ENCODE measurements at places on chromosomes 7 and 10.

DNA sequence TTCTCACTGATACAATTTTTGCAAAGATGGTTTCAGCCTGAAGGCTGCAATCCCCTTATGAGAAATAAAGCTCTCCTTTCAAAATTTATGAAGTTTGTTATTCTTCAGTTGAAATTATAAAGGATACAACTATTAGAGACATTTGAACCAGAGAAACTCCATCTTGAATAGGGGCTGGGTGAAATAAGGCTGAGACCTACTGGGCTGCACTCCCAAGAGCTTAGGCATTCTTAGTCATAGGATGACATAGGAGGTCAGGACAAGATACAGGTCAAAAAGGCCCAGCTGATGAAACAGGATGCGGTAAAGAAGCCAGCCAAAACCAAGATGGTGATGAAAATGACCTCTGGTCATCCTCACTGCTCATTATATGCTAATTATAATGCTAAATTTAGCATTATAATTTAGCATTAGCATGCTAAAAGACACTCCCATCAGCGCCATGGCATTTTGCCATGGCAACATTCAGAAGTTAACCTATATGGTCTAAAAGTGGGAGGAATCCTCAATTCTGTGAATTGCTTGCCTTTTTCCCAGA, 22.4 kb upstream of the IFIT1B start:
- no peak for DNase-seq

DNA sequence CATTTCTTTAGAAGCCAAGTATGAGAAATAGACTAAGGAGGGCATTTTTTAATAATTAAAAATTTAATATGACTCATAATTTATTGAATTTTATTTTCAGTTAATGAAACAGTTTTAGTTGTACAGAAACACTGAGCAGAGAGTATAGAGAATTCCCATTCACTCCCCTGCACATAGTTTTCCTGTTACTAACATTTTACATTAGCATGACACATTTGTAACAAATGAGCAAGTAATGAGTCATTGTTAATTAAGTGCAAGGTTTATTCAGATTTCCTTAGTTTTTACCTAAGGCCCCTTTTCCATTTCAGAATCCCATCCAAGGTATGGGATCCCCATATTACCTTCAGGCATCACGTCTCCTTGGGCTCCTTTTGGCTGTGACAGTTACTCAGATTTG, 271.5 kb upstream of the FZD8 start:
- no peak for DNase-seq

- no peak for DNase-seq
These were observed 2.5 kb downstream of the VSTM4 start for GRCh38 chr10:49112851-49113250.

DNA sequence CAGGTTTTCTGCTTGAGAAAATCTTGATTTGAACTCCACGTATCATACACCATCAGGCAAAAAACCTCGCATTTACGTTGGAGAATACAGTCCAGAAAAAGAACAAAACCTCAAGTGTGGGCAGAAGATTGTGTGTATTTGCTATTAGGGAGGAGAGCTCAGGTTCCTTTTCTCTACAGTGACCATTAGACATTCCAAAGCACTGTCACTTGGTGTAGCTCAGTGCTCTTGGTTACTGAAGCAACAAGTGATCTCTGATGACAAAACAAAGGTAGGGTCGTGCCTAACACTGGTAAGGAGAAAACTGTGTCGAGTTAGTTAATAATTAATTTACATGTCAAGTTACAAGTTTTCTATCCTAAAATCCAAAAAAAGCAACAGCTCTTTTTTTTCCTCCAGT, 72.6 kb downstream of the C1GALT1 start:
- no peak for DNase-seq

DNA sequence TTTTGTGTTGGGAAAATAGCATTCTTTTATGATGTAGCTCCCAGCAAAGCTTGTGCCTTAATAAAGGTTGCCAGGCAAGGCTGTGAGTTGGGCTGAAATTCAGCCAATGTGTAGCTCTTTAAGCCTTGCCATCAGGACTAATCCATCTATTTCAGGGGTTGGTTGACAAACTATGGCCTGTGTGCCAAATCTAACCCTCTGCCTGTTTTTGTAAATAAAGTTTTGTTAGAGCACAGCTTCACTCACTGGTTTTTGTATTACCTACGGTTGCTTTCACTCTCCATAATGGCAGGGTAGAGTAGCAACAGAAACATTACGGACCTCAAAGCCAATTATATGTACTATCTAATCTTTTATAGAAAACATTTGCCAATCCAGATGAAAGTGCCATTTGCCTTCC, 638.1 kb upstream of the POT1 start:
- DNase-seq, result no peak

GRCh38 chr10:91198781-91199180, 21.7 kb upstream of the PCGF5 start:
- no peak for DNase-seq

DNA sequence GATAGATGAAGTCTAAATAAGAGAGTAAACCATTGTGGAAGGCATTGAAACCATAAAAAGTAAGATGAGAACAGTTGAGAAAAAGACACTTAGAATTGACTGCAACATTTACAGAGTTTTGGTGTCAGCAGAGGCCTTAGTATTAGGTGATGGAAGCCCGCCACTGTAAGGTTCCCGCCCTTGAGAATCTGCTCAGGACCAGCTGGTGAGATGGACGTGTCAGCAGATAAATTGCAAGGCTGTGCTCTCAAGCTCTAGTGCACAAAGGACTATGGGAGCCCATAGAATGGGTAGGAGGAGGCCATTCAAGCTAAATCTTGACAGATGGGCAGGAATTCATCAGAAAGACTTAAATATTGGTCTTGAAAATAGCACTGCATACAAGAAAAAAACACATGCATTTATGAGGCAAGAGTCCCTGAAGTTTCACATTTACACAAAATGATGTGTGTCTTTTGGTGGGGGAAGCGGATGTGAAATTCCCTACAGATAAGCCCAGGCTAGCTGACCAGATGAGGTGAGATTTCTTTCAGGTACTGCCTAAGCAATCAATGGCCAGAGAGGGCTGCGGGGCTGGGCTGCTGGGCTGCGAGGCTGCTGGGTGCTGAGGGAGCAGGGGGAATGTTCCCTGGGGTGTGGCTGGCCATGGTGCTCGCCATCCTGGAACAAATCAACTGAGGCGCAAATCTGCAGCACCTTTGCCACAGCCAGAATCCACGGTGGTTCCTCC, 42.5 kb downstream of the SYPL1 start:
- no peak for DNase-seq

GRCh38 chr10:117668327-117669008, 125.9 kb downstream of the EMX2 start:
- DNase-seq, result no peak

- DNase-seq, result peak; percentile 75
These were observed 68.9 kb upstream of the FOXK1 start for GRCh38 chr7:4612939-4613841.

GRCh38 chr7:113131367-113131766, 13.0 kb upstream of the SMIM30 start:
- DNase-seq, result no peak

DNA sequence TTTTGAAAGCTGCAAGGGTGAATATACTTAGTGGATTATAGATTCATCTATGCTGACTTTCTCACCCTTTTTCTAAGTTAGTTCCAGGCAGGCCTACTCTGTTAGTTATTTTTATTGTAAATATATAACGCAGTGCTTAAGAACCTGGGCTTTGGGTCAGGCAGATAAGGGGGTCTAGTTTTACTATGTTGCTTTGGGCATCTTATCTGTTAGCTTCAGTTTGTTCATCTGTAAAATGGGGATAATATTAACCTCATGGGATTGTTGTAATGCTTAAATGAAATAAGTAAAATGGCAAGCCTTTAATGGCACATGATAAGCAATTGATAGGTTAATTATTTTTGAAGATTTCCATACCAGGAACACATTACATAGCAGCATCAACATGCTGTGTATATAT, 79.5 kb downstream of the ST7 start:
- DNase-seq, result no peak

DNA sequence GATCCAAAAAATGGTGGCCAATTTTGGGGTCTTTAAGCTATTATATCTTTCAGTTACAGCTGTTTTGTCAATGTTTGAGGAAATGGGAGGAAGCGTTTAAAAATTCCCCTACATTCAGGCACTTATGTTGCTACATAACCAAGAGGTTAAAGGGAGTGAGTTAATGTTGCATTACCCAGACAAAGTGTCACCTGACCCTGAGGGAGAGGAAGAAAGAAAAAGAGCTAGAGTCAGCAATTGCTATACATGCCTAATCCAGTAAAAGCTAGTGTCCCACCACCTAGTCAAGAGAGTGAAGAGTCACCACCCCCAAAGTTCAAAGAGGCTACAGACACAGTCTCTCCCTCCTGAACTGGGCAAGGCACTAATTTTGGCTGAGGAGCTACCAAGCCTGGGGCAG, 69.5 kb upstream of the ZNF92 start:
- no peak for DNase-seq

DNA sequence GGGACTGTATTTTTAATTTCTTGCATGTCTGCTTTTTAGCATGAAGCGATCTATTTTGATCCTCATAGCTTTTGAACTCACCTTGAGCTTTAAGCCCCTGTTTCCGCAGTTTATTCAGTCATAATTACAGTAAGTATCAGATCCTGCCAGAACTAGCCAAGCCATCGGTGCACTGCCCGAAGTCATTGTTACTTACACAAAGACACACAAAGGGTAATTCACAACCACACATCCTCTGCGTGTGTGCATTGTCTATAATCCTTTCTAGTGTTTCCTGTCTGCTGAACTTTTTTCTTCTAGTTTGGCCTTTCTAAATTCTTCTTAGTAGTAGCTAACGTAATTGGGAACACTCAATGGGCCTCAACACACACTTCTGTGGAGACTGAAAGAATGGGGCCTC, 133.0 kb downstream of the SFMBT2 start:
- no peak for DNase-seq

GRCh38 chr7:29871787-29872398, 65.6 kb downstream of the WIPF3 start:
- DNase-seq, result no peak

GRCh38 chr7:119925581-119926289, 347.2 kb upstream of the KCND2 start:
- no peak for DNase-seq

DNA sequence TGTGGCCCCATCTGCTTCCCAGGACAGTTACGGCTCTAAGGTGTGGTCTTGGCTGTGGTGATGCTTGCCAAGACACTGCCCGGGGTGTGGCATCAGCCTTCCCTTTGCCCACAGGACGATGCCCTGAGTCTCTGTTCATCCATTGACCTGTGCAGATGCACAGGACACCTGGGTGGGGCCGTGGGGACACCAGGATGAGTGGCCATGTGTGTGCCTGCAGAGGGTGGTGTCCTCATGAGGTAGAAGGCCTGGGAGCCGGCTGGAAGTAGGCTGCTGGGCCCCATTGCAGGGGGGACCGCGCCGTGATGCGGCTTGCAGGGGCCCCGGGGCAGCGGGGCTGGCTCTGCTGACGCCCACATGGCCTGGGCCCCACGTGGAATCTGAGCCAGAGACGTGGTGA, 22.4 kb upstream of the PWWP2B start:
- peak; percentile 41 for DNase-seq

- DNase-seq, result no peak
These were observed 68.9 kb upstream of the EXOC4 start for GRCh38 chr7:133183969-133184368.

DNA sequence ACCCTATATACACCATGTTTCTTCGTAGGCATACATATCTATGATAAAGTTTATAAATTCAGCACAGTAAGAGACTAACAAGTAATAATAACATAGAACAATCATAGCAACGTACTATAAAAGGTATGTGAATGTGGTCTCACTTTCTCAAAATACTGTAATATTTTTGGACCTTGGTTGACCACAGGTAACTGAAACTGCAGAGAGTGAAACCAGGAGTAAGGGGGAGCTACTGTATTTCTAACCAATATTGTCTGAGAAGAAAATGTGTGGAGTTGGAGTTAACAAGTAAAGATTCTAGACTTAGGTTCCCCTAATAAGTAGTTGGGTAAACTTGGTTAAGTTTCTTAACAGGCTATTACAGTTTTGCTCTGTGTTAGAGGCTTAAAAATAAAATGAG, 72.1 kb downstream of the GNAI1 start:
- DNase-seq, result no peak

DNA sequence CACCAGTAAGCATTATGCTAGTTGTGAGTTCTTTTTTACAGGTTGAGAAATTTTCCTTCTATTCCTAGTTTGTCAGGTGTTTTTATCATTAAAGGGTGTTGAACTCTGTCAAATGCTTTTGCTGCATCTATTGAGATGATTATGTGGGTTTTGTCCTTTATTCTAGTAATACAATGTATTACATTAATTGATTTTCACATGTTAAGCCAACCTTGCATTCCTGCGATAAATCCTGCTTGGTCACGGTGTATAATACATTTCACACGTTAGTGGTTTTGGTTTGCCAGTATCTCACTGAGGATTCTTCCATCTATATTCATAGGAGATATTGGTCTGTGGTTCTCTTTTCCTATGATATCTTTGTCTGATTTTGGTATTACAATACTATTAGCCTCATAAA, 136.0 kb downstream of the UBE2H start:
- DNase-seq, result no peak

- DNase-seq, result no peak
These were observed 41.2 kb upstream of the VCL start for GRCh38 chr10:73956476-73957359.

GRCh38 chr10:86942441-86943315, 14.7 kb downstream of the MMRN2 start:
- DNase-seq, result no peak

DNA sequence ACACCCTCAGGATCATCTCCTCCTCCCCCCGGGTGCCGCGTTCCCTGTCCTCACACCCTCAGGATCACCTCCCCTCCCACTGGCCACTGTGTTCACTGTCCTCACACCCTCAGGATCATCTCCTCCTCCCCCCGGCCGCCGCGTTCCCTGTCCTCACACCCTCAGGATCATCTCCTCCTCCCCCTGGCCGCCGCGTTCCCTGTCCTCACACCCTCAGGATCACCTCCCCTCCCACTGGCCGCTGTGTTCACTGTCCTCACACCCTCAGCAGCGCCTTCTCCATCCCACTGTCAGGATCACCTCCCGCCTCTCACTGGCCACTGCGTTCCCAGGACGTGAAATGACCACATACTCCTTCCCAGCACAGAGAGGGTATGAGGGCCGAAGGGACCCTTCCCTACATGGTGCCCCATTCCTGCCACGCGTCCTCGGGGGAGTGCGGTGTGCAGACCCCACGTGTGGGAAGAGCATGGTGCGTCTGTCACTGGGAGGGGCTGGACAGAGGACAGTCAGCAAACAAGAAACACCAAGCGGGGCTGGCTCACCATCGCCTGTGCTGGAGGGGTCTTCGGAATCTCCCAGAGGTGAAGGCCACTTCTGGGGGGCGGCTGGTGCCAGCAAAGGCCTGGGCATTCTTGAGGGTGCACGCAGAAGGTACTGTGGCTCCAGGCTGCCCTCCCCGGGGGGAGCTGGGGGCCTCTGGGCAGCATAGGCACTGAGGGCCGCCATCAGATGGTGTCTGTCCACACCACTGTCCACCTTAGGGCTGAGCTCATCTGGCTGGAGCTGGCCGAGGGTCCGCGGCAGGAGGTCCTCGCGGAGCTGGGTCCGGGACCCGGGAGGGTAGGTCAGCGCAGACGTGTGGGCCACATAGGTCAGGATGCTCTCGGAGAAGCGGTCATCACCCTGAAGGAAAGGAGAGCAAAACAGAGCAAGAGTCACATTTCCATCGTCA, 421.0 kb downstream of the PTPRN2 start:
- DNase-seq, result no peak
